ENCODE measurements at places on chromosomes 2 and 18.

DNA sequence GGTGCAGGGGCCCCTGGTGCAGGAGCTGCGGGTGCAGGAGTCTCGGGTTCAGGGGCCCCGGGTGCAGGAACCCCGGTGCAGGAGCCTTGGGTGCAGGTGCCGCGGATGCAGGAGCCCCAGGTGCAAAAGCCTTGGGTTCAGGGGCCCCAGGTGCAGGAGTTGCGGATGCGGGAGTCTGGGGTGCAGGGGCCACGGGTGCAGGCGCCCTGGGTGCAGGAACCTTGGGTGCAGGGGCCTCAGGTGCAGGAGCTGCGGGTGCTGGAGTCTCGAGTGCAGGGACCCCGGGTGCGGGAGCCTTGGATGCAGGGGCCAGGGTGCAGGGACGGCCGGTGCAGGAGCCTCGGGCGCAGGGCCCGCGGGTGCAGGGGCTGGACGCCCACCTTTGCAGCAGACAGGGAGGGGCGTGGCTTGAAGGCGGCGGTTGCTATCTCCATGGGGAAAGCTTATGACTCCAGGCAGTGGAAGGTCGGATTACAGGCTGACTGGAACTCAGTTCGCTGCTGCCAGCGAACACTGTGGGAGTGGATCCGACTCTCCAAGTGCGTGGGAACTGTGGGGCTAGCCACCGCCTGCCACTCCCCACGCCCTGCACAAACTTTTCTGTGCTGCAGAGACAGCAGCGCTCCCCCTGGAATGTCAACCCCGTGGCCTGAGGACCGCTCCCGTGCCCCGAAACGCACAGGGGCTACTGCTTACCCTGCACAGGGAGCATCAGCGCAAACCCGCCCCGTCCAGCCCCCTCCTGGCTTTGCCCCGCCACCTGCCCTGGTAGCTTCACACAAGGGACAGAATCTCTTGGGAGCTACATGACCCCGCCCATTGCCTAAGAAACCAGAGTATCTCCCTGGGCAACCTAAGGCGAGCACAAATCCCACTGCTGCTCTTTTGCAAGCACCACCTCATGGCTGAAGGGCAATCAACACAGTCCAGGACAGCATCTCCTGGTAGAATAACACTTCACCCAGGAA, 40.3 kb downstream of the COPS9 start:
- DNase-seq, result no peak

- DNase-seq, result no peak
These were observed 34.5 kb downstream of the PTPN4 start for GRCh38 chr2:119794237-119794636.

DNA sequence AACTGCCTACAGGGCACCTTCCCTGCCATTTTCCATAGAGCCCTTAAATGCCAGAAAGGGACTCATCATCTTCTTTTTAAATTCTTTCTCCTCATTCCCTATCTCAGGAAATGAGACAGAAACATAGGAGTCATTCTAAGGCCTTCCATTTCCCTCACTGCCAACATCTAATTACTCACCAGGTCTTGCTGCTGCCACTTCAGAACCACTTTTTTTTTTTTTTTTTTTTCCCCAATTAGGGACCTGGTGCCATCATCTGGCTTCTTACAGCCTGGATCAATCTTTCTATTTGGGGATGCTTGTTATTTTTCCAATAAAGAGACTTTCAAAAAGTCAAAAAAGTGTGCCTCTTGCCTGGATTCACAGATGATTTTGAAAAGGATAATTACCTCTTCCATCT, 373.4 kb downstream of the LPIN1 start:
- no peak for DNase-seq

- no peak for DNase-seq
These were observed 171.9 kb downstream of the ARHGAP28 start for GRCh38 chr18:6901286-6901926.

- DNase-seq, result no peak
These were observed 84.7 kb downstream of the CDC42EP3 start for GRCh38 chr2:37586663-37587317.

DNA sequence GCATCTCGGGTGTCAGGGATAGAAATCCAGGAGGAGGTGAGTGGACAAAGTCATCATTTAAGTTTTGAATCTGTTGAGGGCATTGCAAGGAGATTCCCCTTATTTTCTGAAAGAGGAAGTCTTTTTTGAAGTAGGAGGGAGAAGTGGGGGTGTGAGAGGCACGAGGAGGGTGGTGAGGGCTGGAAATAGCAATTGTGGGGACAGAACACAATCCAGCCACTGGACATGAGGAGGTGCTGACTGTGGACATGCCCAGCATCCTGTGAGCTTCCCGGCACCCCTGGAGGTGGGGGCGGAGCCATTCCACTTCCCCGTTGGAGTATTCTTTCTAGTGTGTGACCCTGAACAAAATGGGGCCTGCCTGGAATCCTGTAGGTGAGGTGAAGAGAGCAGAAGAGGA, 310.7 kb upstream of the EPAS1 start:
- no peak for DNase-seq

Measured in activated T-helper 1 cell treated with anti-CD3 and anti-CD28 coated beads, Interleukin-2, amount 50 U/mL, for 16 hours (primary cell).